ENCODE measurements at places on chromosomes 13 and 19. TPM values are rescaled to one million over a fixed set of nuclear protein-coding genes. Genes with fewer than 3 reads are reported as not detected.

The ZNF568 gene
- 35.4 TPM for total RNA-seq

The ZNF793 gene
- total RNA-seq, result 8.7 TPM

The OSCAR gene
- total RNA-seq, result 1.5 TPM

The IL11 gene
- not detected for total RNA-seq

The RASAL3 gene
- 0.51 TPM for total RNA-seq

The PSG7 gene
- not detected for total RNA-seq

The ADAMTSL5 gene
- total RNA-seq, result 9.0 TPM

The CGB2 gene
- total RNA-seq, result not detected

The SPART gene
- 105 TPM for total RNA-seq
